NCI-H2081 (cell line): ENCODE measurements at places on chromosomes 2 and 18.

- DNase-seq = no peak
Measured at GRCh38 chr18:26457611-26458353, 90.6 kb downstream of the KCTD1 start.

- no peak for DNase-seq
Measured at GRCh38 chr2:151302879-151303278, 13.4 kb upstream of the NMI start.

- no peak for DNase-seq
Measured at GRCh38 chr2:101515477-101515876, 40.6 kb upstream of the RFX8 start.

GRCh38 chr2:100208141-100208770 lies 65.9 kb upstream of the AFF3 start:
- no peak for DNase-seq

- no peak for DNase-seq
Measured at GRCh38 chr2:127361929-127362885, 25.6 kb downstream of the MAP3K2 start.

DNA sequence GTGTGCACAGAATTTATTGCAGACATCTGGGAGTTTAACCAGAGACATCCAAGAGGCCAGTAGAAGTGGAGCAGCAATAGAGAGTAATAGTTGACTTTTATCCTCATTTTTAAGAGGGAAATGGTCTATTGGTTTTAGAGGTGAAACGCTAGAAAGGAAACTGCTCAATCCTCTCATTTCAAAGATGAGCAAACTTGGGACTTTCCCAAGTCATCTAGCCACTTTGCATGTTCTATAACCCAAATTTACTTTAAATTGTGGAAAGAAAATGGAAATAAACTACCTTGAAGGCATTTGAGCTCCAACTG lies 601.7 kb downstream of the ARHGAP15 start:
- no peak for DNase-seq

GRCh38 chr2:171709011-171709685 lies 21.9 kb downstream of the DYNC1I2 start:
- no peak for DNase-seq

DNA sequence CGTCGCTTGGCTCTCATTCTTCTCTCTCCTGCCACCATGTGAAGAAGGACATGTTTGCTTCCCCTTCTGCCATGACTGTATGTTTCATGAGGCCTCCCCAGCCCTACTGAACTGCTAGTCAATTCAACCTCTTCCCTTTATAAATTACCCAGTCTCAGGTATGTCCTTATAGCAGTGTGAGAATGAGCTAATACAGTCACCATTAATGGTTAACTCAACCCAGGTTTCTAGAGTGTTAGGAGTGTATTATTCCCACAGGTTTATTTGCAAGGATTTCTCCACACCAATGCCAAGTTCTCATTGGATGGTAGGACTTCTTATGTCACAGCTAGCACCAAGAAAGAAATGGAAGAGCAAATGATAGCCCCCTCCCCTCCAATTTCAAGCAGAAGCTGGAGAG lies 71.9 kb downstream of the DYNAP start:
- no peak for DNase-seq

GRCh38 chr2:172251231-172251630 lies 148.5 kb upstream of the DLX2 start:
- no peak for DNase-seq

DNA sequence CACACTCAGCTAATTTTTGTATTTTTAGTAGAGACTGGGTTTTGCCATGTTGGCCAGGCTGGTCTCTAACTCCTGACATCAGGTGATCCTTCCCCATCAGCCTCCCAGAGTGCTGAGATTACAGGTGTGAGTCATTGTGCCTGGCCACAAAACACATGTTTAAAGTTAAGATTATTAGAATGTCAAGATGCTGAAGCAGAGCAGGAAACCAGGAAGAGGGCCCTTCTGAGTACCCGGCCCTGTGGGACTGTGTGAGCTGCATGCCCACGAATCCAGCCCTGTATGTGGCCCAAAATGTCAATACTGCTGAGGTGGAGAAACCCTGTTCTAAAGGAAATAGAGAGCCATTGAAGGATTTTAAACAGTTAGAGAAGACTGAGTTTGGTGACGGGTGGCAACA lies 31.0 kb upstream of the REV1 start:
- DNase-seq = no peak

DNA sequence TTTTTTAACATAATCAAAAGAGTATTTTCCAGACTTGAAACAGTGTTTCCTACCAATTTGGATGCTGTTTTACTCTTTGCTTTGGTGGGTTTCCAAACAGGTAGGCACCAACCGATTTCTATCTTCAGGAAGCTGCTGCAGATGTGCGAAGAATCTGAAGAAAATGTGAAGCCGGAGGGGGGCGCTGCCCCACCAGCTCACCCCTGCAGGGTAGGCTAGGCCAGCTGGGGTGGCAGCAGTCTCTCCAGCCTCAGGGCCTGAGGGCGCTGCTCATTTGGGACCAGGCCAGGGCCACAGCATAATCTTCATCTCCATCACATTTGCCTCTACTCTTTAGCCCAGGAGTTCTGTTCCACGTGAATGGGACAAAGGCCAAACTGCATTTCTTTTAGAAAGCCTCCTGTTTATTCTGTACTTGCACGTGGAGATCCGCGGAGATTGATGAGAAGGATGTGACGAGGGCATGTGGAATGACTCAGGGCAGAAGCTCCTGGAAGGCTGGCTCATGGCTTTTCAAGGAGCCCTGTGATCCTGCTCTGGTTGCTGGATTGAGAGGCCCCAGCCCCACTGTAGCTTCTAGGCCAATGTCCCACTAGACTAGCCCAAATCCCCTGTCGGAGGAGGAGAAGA lies 84.2 kb upstream of the FAM136A start:
- no peak for DNase-seq
